Activated T-cell treated with anti-CD3 and anti-CD28 coated beads for 48 hours (primary cell): ENCODE measurements at places on chromosomes 13 and 19.

- no peak for DNase-seq
Observed at GRCh38 chr19:46296722-46297461, at the start of gene HIF3A. Gene HIF3A, plus strand, starts transcription at chr19:46297042. Its CDS starts 35 bp downstream, at chr19:46297077.

DNA sequence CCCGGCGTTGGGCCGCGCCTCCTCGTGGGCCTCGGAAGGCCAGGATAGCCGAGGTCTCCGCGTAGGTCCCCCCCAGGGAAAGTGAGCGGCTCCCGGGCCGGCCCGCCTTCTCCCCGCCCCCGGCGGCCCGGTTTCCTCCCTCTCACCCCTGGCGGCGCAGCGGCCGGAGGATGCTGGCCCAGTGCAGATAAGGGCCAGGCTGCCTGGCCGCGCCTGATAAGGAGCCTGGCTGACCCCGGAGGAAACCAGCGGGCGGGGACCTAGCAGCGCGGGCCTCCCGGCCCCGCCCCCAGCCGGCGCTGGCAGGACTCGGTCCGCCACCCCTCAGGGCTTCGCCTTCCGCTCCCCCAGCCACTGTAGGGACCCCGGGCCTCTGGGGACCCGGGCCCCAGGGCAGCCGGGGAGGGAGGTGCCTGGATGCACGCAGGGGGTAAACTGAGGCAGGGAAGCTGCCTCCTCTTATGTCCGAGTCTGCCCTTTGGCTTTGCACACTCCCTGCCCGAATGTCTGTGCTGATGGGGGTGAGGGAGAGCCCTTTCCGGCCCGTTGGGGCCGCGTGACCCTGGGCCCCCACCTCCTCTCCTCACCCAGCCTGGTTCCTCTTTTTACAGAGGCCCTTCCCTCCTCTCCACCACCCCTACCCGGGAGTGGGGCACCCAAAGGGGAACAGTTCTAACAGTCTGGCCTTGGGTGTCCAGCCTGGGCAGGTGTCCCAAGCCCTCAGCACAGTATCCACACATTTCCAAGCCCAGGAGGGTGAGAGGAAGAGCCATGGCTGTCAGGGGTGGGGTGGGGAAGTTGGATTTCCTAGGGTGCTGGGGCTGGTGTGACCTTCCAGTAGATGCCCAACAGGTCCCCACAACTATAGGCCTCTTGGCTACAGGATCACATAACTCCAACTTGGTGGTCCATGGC lies at the start of gene LYL1:
Gene LYL1 (minus strand): TSS at position 193 of the 915 bp plus-strand sequence. CDS start 1,687 bp downstream, outside the sequence.
- no peak for DNase-seq

- DNase-seq: no peak
Observed at GRCh38 chr19:1911995-1912394, 6.8 kb downstream of the ADAT3 start.

- no peak for DNase-seq
Observed at GRCh38 chr19:48818234-48818820, 7.5 kb upstream of the BCAT2 start.

- DNase-seq: peak; percentile 54
Observed at GRCh38 chr19:5048091-5048726, 79.3 kb downstream of the KDM4B start.

GRCh38 chr19:49954092-49954829 lies 6.7 kb downstream of the SIGLEC11 start:
- no peak for DNase-seq

DNA sequence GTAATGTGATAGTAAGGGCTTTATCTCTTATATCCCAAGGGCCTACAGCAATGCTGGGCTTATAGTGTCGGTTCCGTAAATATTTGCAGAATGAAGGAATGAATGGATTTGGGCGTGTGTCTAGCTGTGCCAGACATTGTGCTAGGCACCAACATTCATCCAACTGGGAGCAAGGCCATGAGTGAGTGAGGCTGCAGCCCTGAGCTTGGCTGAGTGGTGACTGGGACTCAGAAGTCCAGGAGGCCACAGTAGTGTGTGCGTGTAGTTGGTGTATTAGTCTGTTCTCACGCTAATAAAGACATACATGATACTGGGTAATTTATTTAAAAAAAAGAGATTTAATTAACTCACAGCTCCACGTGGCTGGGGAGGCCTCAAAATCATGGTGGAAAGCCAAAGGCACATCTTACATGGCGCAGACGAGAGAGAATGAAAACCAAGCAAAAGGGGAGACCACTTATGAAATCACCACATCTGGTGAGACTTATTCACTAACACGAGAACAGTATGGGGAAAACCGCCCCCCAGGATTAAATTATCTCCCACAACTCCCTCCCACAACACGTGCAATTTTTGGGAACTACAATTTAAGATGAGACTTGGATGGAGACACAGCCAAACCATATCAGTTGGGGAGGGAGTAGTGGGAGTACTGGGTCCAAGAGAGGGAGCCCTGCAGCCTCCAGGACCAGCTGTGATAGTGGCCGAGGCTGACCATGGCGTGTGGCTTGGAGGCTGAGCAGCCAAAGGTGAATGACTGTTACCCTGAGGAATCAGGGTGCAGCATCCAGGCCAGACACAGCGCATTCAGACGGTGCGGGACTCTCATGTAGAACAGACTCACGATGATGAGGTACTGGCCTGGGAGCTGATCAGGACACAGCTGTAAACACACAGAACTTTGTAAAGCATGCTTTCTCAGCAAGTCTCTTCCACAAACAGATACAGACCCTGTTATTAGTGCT lies 104.6 kb downstream of the TEX26 start:
- no peak for DNase-seq

DNA sequence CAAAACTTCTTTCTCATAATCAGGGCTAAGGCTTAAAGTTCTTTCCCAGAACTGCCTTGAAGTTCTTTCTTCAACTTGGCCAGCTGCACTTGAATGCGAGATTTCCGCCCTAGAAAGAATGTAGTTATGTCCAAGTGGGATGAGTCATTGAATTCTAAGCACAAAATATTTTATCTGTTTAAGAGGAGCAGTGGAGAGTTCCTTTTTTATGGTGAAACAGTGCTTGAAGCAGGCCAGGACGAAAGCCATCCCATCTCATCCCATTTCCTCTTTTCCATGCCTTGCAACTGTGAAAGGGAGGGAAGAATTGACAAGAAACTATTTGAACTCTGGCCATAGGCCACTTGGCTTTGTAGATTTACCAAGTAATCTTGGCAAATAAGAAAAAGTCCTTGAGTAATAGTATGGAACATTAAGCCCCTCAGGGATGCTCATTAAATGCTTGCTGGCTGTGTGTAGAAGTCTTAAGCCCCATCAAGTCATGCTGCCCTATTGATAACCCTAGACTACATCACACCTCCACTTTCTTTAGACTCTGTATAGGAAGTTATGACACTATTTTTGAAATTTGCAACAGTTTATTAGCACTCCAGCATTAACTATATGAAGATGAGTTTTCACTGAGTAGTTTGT lies 174.5 kb downstream of the KCTD12 start:
- DNase-seq: no peak

GRCh38 chr13:110562696-110563462 lies 1.4 kb upstream of the RAB20 start:
- no peak for DNase-seq

- DNase-seq: no peak
Observed at GRCh38 chr13:60689571-60689970, 292.6 kb downstream of the TDRD3 start.

DNA sequence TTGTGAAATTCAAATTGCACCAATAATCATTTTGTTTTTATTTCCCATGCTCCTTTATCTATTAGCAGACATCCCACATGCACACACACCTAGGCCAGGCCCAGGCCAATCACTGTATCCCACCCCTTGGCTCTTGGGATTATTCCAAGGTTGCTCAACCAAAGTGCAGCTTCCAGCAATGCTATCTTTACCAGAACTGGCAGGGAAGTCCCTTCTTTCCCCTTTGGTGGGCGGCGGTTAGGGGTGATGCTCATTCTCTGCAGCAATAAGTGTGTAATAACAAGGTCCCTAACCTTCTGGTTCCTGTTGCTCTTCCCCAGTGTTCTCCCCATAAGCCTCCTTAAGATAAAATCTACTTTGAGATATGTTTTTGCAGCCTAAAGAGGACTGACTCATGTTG lies 18.3 kb upstream of the KCTD12 start:
- no peak for DNase-seq

DNA sequence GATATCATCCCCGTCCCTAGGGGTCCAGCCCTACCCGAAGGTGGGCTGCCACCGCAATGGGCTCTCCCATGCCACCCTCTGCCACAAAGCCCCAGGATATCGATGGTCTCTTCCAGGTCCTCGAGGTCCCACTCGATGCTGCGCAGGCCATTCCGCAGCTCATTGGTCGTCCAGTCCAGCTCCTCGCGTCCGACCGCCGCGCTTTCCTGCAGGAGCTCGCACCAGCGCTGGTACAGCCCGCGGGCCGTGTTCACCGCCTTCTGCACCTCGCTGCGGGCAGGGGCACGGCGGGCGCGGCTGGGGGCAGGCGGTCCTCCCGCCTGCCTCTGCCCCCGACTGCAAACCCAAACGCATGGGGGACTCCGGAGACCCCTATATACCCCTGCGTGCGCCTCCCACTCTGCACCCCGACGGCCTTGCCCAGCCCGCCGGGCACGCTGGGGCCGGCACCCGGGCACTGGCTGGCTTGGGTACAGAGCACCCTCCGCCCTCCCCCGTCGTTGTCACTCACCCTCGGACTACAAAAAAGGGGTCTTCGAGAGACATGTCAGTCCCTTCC lies 468 bp downstream of the STX10 start:
- no peak for DNase-seq

GRCh38 chr13:39039041-39039440 lies 785 bp downstream of the NHLRC3 start:
- no peak for DNase-seq

- no peak for DNase-seq
Observed at GRCh38 chr13:77139306-77139705, 112.3 kb upstream of the FBXL3 start.

- no peak for DNase-seq
Observed at GRCh38 chr13:102897371-102898138, 51.7 kb downstream of the ERCC5 start.

DNA sequence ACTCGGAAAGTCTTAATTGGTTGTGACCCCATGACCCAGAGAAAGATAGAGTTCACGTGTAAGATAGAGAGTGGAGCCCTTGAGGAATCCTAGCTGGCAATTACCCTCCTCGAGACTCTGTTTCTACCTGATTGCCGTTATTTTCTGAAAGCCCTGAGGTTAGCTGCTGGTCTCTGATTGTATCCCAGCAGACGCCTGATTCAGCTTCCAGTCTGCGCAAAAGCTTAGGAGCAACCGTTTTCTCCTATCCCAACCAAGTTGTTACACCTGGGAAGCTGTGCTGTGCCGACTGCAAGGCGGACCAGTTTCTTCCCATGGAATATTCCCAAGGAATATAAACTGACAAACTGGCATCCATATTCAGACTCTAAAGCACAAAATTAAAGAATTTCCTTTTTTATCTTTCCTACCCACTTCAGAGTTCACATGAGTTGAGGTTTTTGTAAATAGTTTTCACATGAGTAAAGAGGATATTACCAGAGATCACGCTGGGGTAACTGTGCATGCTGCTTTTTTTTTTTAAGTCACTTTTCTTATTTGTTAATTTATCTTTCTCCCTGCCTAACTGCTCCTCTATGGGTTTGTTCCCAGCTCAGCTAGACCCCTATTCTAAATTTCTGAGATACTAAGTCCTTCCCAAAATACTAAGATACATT lies 1.5 kb upstream of the TRPC4 start:
- no peak for DNase-seq

- DNase-seq: no peak
Observed at GRCh38 chr19:40298026-40298425, 12.9 kb upstream of the AKT2 start.

DNA sequence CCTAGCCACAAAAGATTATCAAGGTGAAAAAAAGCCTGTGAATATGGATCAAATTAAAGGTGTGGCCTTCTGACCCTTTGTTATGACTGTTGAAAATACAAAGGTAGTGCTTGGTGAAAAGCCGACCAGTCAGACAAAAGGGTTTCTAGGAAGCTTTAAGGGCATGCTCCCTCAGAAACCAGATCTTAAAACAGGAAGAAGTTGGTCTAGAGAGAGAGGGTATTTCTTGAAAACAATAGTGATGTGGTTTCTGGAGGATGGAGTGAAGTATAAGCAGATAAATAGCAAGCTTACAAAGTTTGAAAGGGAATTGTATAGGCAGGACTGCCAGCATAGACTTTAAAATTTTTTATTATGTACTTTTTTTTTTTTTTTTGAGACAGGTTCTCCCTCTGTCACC lies 5.0 kb upstream of the EID2 start:
- no peak for DNase-seq

DNA sequence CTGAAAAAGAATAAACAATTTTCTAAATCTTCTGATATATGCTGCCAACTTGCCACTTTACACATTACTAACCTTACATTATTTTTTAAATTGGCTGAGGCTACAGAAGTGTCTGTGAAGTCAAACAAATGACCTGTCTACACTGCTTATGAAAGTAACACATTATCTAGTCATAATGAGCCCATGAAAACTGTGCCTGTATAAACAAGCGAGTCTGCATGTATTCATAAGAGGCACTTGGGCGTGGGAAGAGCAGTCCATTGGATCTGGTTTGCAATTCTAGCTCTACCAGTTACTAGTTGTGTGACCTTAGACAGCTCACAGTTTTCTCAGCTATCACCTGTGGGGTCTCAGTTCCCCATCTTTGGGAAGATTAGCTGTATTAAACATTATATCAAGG lies 3.1 kb downstream of the VPS36 start:
- DNase-seq: no peak

DNA sequence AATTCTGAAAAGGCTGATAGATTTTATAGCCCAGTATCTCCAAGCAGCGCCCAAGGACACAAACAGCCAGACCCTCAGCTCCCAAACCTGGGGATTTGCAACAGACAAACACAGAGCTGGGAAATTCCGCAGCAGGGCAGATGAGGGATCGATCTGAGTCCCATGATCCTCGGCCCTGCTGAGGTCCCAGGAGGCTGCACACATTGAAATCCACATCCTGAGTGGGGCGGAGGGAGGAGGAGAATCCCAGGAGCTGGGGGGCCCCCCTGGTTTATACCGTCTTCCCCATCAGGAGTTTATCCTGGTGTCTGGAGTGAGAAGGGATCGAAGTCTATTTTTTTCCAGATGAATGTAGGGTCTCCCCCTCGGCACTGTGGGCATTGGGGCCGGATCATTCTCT lies 49.3 kb downstream of the GNG7 start:
- no peak for DNase-seq

DNA sequence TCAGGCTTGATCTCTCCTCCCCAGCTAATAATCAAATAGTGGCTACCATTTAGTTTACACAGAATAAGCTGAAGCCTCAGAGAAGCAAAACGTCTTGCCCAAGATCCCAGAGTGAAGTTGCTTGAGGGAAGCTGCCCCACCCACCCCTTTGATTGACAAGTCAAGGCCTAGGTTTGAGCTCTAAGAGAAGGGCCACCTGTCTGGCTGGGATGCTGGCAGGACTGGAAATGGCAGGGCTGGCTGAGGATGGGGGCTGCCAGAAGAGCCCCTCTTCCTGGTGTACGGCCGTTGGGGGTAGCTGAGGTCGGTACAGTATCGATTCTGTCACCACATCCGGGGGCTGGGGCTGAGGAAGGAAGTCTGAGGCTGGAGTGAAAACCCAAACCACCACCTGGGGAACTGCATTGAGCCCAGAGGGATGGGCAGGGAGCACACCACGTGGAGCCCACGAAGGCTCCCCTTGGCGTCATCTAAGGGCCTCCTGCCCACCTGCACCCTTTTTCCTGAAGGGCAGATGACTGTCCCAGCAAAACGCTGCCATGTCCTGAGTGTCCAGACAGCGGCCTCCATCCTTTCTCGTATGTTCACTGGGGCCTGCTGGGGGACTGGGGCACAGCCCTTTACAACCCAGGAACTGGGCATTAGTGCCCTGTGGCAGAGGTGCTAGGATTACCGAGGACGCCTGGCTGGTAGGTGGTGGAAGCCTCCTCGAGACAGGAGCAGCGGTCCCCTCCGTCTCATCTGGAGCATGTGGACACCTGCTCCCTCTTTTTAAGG lies 1.4 kb upstream of the PRKD2 start:
- DNase-seq: peak; percentile 47

- no peak for DNase-seq
Observed at GRCh38 chr19:29878973-29879654, 62.9 kb upstream of the URI1 start.
